ENCODE measurements at places on chromosomes 2 and 18. TPM values are rescaled to one million over a fixed set of nuclear protein-coding genes. Genes with fewer than 3 reads are reported as not detected.

The DIPK1C gene
- not detected for total RNA-seq

The EXOC6B gene
- total RNA-seq, result 8.4 TPM

The ATP6V1B1 gene
- 2.3 TPM for total RNA-seq

The CCDC121 gene
- total RNA-seq, result 3.1 TPM

The GAREM1 gene
- 2.5 TPM for total RNA-seq

The SDC1 gene
- 202 TPM for total RNA-seq

The TTN gene
- total RNA-seq, result 0.03 TPM

The DQX1 gene
- total RNA-seq, result 0.17 TPM

The DOK6 gene
- total RNA-seq, result not detected

The IL37 gene
- not detected for total RNA-seq

The STRN gene
- total RNA-seq, result 15.9 TPM

The KIAA2012 gene
- not detected for total RNA-seq

The RBBP8 gene
- 24.4 TPM for total RNA-seq

The KCNS3 gene
- 1.2 TPM for total RNA-seq

The MAL gene
- total RNA-seq, result not detected

The ABCG8 gene
- not detected for total RNA-seq

The NYAP2 gene
- not detected for total RNA-seq

The GDF7 gene
- total RNA-seq, result 0.03 TPM

The PIEZO2 gene
- total RNA-seq, result 0.58 TPM

The SH3BP4 gene
- 28.9 TPM for total RNA-seq

The SCG2 gene
- total RNA-seq, result 1.3 TPM

The PLA2R1 gene
- total RNA-seq, result 2.6 TPM

The MC4R gene
- total RNA-seq, result not detected

The CYS1 gene
- 0.99 TPM for total RNA-seq

The TMSB10 gene
- 8,608 TPM for total RNA-seq

The RNF152 gene
- 0.02 TPM for total RNA-seq

The INO80B gene
- total RNA-seq, result 55.8 TPM

The EIF2AK2 gene
- total RNA-seq, result 18.9 TPM

The PARD6G gene
- total RNA-seq, result 3.0 TPM

The SERPINB10 gene
- not detected for total RNA-seq

The HS6ST1 gene
- 12.9 TPM for total RNA-seq

The AFF3 gene
- not detected for total RNA-seq

The RFTN2 gene
- total RNA-seq, result not detected

The POMC gene
- not detected for total RNA-seq

The ITGB6 gene
- total RNA-seq, result 0.84 TPM

The WDR33 gene
- total RNA-seq, result 24.4 TPM

The SLC8A1 gene
- total RNA-seq, result 0.51 TPM

The SALL3 gene
- not detected for total RNA-seq

The PLEKHH2 gene
- 0.75 TPM for total RNA-seq

The CCDC74B gene
- 7.4 TPM for total RNA-seq

The WNT10A gene
- not detected for total RNA-seq

The SAG gene
- not detected for total RNA-seq

The COLEC11 gene
- 0.67 TPM for total RNA-seq

The LRATD1 gene
- 0.03 TPM for total RNA-seq

The ATP8B1 gene
- total RNA-seq, result 9.0 TPM

The PRKAG3 gene
- not detected for total RNA-seq

The C2orf80 gene
- total RNA-seq, result not detected

The GTF2A1L gene
- not detected for total RNA-seq

Data from A549 treated with CpdA at 1 μM for 4 hours (cell line).